Right forelimb (tissue), 1 donor: ENCODE measurements at places on chromosomes 6 and 20.

DNA sequence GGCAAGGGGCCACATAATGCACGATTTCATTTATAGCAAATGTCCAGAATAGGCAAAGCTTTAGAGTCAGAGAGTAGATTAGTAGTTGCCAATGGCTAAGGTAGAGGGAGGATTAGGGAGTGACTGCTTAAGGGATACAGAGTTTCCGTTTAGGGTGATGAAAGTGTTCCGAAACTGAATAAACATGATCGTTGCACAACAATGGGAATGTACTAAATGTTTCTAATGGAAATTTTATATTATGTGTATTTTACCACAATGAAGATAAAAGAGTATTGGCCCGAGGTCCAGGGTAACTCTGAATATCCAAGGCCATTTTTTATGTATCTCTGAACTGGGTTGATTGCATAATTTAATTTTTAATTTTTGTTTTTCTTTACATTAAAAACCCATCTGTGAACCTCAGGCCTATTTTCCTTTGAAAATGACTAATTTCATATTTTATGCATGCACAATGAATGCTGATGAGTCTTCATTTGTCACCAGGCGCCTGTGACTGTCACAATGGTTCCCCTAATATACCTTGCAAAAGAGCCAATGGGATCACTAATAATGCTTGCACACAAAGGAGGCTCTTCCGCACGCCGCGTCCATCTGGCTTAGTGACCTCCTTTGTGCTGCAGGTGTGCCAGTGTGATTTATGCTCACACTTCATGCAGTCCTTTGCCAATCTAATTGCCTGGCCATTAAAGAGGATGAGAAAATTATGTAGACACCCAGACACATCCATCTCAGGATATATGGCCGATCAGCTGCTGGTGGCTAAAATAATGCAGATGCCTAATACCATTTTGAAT is 612.5 kb downstream of the CDH26 start:
- DNase-seq: no peak

DNA sequence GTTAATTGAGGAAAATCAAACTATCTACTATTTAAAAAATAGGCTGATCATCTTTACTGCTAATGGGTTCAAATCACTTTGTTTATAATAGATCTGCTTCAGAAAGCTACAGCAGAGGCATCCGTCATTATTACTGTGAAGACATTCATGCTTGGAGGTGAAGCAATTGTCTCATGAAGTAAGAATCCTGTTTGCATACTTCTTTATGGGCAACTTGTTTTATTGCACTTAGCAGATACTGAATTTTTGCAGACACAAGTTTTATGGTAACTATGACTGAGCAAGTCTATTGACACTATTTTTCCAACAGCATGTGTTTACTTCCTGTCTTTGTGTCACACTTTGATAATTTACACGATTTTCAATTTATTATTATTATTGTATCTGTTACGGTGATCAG is 573.9 kb downstream of the RFPL4B start:
- DNase-seq: no peak

DNA sequence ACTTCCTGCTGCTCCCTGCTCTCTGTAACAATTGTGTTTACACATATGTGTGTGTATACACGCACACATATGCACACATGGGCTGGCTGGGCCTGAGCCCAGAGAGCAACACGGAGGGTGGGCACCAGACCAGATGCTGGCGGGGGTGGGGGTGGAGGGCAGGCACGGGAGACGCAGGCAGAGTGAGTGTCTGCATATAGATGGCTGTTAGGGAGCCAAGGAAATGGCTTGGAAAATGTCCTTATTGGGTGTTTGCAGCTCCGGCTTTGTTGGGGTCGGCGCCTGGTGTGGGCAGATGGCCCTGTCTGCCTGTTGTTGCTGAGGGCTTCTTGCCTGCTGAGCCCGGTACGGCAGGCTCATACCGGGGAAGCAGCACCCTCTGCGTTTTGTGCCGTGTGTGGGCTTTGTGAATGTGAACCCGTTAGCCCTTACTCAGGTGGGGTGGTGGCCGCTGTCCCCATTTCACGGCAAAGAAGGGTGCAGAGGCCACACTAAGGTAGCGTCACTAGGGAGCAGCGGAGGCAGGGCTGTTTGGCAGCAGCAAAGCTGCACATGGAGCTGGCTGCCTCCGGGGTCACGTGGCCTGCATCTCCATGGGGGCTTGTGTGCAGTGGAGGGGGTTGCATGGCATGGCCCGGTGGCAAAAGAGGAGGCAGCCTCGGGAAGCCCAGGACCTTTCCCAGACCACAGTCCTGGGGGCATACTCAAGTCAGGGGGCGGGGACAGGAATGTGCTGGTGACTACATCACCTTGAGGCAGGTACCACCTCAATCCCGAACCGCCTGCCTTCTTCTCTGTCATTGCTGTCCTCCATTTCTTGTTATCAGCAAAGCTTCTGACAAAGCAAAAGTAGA is 47.4 kb upstream of the SRF start:
- DNase-seq: no peak

- DNase-seq: no peak
Measured at GRCh38 chr6:141685416-141685815, 447.3 kb upstream of the GJE1 start.

DNA sequence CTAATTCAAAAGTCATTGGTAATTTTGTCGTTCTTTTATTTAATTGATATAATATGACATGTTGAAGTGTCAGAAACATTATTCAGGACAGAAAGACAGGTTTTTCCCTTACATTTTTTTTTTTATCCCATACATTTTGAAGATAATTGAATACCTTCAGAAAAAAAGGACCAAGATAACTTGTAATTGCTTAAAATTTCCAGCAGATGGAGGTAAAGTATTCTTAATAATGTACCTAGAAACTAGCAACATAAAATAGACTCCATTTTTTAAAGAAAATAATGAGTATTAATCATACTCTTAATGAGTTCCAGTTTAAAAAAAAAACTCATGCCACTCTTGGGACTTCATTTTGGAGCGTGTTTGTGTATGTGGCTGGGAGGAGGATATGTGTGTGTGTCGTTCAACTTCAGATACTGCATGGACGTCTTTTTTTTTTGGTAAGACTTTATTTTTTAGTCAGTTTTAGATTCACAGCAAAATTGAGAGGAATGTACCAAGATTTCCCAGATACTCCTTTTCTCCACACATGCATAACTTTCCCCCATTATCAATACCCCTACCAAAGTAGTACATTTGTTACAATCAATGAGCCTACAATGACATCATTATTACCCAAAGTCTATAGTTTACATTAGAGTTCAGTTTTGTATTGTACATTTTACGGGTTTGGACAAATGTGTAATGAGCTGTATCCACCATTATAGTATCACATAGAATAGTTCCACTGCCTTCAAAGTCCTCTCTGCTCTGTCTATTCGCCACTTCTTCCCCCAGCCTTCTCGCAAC is 79.4 kb downstream of the ROS1 start:
- DNase-seq: no peak

GRCh38 chr6:168724669-168725570 is 283.9 kb downstream of the SMOC2 start:
- no peak for DNase-seq
